ENCODE measurements at places on chromosomes 2 and 18.

DNA sequence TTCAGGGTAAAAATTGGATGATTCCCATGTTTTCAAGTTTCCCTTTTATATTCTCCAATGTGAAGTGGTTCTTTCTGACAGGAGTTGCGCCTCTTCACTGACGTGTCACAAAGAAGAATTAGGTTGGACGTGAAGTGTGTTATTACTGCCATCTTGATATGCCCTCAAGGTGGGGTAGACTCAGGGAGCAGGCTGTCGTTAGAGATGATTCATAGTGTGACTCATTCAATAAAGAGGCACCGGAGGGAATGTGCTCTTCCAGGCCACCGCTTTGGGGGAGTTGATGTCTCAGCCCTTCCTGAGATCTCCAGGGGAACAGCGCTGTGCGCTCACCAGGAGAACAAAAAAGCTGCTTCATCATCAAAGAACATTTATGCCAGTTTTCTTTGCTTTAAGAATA is 3.6 kb upstream of the DGKD start:
- DNase-seq = no peak

GRCh38 chr18:24942144-24942543 is 409.8 kb downstream of the ZNF521 start:
- no peak for DNase-seq

DNA sequence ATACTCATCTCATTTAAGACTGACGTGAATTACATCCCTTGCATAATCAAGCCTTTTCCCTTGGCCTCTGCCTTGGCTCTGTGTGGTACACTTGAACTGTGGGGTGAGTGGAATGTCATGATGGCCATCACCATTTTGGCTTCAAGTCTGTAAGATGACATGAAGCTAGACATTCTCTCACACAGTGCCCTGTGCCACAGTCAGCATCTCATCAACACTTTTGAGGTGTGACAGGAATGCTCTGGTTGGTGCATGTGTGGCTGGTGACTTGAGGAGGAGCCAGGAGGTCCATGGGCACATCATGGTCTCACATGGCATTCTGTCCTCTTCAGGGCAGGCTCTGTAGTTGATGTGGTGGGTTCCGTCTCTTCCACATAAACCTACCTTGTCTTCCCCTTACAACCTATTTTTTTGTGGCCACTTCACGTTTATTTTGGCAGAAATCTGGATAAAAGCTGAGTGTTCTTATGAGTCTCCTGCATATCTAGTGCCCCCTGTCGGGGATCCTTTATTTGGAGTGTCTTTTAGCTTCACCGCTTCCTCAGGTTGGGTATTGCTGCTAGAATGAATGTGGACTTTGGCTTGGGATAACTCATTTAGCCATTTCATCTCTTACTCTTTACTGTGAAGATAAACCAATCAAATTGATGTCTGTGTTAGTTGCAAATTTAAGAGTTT is 28.1 kb downstream of the MAP4K4 start:
- no peak for DNase-seq

DNA sequence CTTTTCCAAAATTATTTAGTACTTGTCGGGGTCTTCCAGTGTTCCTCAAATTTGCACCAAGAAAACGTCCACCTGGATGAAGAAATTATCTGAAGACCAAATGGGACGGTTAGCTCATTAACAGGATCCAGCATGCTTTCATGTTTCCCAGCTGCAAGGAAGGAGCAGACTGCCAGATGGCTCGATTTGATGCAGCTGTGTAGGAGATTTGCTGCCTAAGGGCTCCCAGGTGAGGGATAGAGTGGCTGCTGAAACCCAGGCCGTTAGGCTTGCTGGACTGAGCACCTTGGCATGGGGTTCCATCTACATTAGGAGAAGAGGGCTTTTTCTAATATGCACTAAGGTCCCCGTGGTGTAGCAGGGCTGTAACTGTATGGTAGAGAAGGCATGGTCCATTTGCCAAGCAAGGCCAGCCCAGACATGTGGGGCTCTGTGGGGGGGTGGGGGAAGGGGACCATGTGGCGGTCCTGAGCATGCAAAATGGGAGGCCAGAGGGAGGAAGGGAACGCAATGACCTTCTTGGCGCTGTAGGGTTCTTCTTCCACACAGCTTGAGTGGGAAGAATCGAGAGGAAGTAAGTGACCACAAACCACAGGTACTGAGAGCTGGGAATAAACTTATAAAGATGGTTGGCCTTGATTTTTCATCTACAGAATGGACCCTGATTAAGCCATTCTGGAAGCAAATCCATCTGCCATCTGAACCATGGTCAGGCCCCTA is 144.0 kb downstream of the TMEM163 start:
- no peak for DNase-seq

DNA sequence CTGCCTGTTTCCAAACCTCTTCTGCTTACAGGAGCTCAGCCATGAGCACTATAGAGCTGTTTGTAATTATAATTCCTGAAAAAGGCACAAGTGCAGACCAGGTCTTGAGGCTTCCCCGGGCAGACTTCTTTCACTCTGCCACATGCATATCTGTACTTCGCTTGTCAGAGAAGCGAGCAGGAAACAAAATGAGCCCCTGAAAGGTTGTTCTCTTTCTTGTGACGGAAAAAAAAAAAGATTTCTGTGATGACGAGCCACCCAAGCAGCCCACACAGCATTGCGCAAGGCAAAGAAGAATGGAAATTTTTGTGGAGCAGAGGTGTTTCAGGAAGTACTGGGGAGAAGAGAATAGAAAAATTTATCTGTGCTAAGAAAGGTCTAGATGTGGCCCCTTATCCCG is 54.0 kb upstream of the LINC00305 start:
- DNase-seq = no peak

- no peak for DNase-seq
These were observed 42.4 kb upstream of the ATL2 start for GRCh38 chr2:38419499-38419898.

- DNase-seq = no peak
These were observed 3.7 kb downstream of the NFATC1 start for GRCh38 chr18:79399275-79400081.
